ENCODE measurements at places on chromosomes 2 and 18.

GRCh38 chr2:120142528-120143219 lies 80.5 kb downstream of the TMEM185B start:
- DNase-seq = no peak

GRCh38 chr2:108927936-108928659 lies 60.9 kb downstream of the EDAR start:
- DNase-seq = peak; percentile 47

DNA sequence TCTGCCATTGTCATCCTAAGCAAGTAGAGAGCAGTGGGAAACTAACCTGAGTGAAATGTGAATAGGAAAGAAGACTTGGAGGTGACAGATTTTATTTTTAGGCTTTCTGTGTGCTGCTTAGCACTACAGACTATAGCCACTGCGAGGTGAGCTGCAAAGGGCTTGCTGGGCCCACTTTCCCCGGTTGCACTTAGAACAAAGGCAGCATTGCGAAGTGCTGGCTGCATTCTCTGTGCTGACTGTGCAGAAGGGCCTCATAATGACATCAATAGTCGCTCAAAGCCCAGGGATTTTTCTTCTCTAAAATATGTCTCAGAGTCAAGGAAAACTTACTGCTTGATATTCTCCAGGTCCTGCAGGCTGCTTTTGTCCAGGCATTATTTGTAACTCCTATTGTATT lies 592.1 kb downstream of the TDRD15 start:
- DNase-seq = no peak

DNA sequence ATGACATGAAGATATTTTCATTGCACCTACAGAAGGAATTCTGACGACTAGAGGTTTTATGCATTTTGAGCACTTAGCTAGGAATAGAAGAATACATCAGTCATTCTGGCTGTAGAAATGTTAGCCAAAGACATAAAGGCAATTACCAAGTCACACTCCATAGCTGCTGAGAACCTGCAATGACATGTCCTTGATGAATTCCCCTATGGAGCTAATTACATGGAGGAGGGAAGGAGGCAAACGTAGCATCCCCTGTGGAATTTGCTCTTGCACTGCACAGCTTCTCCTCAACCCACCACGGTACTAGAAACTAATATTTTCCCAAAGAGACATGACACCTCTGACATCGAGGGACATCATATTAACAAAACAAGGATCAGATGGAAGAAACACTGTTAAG lies 174.0 kb upstream of the SESTD1 start:
- no peak for DNase-seq

DNA sequence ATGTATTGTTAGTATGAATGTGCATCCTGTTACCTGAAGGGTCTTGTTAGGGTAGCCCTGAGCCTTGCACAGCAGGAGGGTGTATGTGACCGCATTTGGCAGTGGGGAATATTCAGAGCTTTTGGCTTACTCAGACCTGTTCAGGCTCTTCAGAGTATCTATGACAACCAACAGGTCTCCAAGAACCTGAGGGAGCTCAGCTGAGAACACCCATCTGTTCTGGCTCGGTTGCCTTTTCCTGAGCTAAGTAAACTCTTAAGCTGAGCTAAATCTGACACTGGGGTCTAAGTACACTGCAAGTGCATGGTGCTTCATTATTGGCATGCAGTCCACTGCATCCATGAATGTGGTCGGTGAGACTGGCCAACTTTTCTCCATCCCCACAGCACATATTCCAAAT lies 92.4 kb upstream of the CHST9 start:
- DNase-seq = no peak

- DNase-seq = no peak
Measured at GRCh38 chr18:910247-910646, 5.6 kb downstream of the ADCYAP1 start.

- DNase-seq = no peak
Measured at GRCh38 chr2:72292433-72292832, 144.8 kb upstream of the CYP26B1 start.

DNA sequence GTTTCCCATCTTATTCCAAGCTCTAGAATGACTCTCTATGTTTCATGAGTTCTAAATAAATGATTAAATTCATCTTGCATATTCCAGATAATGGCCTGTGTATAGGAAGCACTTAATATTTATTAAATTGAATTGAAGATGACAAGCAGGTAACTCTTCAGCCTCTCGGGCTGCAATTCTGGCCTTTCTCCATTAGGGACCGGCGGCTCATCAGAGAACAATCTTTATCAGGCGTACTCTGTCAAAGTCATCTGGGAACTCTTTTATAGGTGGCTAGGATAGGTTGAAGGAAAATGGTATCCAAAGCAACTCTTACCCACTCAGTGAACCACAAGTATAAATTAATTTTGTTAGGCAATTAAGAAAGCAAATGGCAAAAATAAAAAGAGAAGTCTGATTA lies 308.5 kb downstream of the NOL4 start:
- no peak for DNase-seq

- no peak for DNase-seq
Measured at GRCh38 chr18:73487966-73488365, 620.2 kb upstream of the NETO1 start.

DNA sequence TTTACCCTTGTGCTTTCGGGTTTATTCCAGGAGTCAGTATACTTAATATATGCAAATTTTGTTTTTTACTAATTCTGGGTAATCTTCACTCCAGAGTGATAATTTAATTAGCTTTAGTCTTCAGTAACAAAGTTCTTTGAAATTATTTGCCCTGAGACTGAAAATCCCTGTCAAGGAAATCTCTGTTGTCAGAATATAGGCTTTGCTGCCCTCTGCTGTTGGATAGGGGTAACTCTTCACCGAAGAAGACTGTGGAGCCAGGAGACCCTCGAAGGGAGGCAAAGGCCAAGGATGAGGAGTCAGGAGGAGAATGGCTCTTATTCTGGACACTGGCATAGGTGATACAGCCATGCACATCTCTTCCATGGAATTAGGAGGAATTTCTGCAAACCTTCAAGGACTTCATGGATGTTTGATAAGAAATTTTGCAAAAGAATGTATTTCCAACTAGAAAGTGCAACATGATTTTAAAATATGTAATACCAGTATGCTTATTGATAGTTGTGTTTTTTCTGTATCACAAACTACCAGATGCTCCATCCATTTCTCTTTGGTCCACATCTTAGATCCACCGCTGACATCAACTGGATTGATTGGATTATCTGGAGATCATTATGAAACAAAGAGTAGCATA lies 182.3 kb downstream of the RDH14 start:
- peak; percentile 22 for DNase-seq

GRCh38 chr2:213187833-213188532 lies 36.6 kb upstream of the IKZF2 start:
- DNase-seq = no peak

DNA sequence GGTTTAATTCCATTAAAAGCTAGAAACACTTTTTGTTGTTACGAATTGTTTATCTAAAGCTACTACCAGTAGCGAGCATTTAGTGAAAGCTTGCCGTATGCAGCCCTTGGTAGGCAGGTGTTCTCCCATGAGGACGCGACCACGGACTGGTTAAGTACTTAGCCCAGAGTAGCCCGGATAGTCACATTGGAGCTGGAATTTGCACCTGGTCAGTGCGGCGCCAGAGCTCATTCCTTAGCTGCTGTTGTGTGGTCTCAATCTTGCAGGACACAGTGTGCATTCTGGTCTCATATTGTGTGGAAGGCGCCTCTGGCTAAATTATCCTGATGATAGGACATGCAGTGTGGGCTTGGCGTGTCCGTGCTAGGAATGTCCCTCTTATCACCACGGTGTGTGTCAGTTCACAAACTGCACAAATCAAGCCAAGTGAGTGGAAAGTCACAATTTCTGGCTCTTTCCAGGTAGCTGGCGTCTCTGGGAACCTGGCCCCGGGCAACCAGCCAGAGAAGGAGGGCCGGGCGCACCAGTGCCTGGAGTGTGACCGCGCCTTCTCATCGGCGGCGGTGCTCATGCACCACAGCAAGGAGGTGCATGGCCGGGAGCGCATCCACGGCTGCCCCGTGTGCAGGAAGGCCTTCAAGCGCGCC lies 133.3 kb downstream of the ZNF236 start:
- DNase-seq = no peak

GRCh38 chr2:83071914-83072313 lies 1387.2 kb downstream of the SUCLG1 start:
- no peak for DNase-seq

DNA sequence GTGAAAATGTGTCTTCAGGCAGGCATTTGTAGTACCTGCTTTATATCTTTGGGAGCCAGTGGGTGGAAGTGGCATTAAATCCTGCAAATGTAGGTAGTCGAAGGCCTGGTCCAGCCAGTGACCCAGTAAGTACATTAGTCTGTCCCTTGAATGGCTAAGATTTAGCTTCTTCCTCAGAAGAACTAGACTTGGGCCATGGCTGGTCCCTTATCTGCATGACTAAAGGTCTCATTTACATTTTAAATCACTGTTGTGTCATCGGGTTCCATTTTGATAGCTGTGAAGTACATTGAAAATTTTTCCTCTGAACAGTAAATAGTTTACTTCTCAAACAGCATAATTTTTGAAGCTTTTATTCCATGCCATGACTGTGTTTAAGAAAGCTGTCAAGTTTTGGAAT lies 438.4 kb upstream of the KLHL29 start:
- DNase-seq = no peak

- no peak for DNase-seq
Measured at GRCh38 chr2:224925810-224926100, 116.5 kb downstream of the DOCK10 start.
